NCI-H1048 (cell line): ENCODE measurements at places on chromosomes 1 and 21.

DNA sequence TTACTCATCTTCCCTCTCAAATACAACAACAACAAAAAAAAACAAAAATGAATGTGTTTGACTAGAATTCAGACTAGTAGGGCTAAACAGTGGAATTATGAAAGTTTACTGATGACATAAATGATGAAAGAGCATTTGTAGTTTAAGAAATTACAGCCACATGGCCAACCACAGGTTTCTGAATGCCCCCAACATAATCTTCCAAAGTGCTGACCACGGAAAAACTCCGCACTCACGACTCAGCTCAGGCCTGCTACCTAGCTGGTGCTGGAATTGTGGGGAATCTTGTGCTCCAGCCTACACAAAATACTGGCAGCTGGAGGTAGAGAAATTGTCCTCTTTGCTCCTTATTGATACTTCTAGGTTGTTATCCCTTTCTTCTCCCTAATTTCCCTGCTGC is 23.6 kb upstream of the TBX15 start:
- no peak for DNase-seq

GRCh38 chr1:39656391-39656790 is 15.5 kb downstream of the NT5C1A start:
- no peak for DNase-seq

GRCh38 chr1:83508485-83509151 is 490.3 kb downstream of the TTLL7 start:
- DNase-seq = no peak

GRCh38 chr1:1434824-1435105 is 725 bp upstream of the VWA1 start:
- no peak for DNase-seq

- DNase-seq = no peak
These were observed 155.1 kb upstream of the DNAH14 start for GRCh38 chr1:224774378-224774777.
